ENCODE measurements at places on chromosomes 5 and 9.

DNA sequence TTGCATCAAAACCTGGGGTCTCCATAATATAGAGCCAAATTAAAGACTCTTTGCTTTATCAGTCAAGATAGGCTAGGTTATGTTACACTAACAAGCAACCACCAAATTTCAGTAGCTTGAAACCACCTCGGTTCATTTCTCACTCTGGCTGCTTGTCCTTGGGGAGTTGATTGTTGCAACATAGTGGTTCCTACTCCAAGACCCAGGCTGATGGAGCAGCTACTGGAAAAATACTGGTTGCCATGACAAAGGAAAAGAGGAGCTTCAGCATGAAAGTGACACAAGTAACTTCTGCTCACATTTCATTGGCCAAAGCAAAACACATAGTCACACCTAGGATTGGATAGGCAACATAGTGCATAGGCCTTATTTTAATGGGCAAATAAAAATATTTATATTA lies 18.5 kb upstream of the RCL1 start:
- no peak for DNase-seq

- DNase-seq = no peak
Measured at GRCh38 chr9:6214434-6214833, 1.2 kb upstream of the IL33 start.

- DNase-seq = no peak
Measured at GRCh38 chr5:120152472-120152871, 311.6 kb upstream of the PRR16 start.

DNA sequence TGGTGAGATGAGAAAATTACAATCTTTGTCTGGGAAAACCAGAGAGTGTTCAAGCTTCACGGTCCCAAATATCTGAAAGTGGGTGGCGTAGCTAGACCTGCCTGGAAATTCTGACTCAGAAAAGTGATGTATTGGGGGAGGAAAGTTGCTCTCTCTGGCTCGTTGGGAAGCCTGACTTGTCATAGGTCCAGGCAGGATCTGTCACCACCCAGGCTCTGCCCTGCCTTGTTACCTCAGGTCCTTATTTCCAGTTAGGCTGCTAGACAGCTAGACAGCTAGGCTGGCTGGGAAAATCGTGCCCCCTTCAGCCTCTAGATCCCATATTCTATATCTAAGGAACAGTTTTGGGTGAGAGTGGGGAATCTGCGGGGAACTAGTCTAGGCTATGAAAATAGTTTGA lies 41.0 kb upstream of the HCN1 start:
- no peak for DNase-seq

DNA sequence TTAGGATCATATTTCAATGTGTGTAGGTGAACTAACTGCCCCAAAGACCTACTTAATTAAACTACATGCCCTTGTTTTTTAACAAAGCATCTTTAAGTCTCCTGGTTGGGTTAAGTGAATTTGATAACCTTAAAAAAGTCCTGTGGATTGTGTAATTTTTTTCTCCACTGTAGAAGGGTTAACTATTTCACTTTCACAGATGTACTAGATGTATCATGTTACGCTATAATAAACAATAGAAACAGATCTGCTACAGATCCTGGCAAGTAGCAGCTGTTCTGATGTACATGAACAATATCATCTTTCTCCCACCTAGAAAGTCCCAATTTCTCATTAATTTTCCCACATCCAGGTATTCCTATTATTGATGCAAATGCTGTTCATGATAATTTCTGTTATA lies 18.9 kb downstream of the KIF24 start:
- DNase-seq = no peak

- no peak for DNase-seq
Measured at GRCh38 chr9:69421908-69422801, 97.1 kb downstream of the ENTREP1 start.
